ENCODE measurements at places on chromosomes 12 and 14.

DNA sequence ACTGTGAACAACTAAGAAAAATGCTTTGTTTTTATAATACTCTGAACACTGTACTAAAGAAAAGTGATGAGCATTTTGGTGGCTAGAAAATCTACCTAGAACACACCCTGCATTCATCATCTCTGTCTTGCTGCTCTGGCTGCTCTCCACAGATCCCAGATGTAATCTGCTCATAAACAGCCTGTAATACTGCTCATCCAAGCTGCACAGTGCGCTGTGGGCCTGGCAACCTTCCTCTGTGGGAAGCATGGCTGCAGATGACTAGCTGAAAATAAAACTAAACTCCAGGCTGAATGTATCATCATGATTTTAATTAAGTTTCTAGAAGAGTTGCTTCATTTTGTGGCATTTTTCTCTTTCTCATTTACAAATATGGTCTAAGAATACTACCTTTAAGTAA lies 200.7 kb downstream of the SLC2A13 start:
- DNase-seq, result no peak

- DNase-seq, result no peak
These were observed 281.2 kb downstream of the PAWR start for GRCh38 chr12:79409562-79409961.

DNA sequence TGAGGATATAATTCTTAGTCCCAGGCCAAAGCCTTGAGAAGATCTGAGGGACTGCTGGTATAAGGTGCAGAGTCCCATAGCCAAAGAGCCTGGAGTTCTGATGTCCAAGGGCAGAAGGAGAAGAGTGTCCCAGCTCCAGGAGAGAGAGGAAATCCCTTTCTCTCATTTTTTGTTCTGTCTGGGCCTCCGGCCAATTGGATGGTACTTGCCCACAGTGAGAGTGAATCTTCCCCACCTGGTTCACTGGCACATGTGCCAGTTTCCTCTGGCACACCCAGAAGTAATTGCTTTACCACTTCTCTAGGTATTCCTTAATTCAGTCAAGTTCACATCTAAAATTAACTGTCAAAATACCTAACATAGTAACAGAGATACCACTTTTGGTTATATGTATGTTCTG lies 15.3 kb downstream of the ARID4A start:
- no peak for DNase-seq

DNA sequence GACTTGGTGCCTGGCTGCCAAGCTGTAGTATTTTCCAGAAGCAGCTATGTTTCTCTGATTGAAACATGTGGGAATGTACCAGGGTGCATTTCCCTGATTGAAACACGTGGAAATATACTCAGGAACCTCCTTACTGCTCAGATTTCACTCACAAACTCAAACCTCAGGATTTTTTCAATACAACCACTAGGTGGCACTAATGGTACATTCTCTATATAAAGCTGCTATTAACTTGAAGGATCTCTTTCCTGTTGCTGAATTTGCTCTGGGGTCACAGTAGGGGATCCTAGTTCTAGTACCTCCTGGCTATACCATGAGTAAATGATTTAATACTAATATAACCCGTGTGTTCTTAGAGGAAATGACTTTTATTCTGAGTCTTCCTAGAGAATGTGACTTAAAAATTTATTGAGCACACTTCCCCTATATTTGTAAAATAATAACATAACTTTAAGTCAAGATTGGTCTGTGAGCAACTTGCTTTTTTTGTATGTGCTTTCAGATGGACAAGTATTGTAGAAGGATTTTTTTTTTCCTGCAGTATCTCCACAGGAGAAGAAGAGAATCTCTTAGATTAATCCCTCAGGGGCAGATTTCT lies 173.8 kb upstream of the MIS18BP1 start:
- no peak for DNase-seq

- DNase-seq, result no peak
These were observed 53.7 kb downstream of the GCH1 start for GRCh38 chr14:54848910-54849309.

DNA sequence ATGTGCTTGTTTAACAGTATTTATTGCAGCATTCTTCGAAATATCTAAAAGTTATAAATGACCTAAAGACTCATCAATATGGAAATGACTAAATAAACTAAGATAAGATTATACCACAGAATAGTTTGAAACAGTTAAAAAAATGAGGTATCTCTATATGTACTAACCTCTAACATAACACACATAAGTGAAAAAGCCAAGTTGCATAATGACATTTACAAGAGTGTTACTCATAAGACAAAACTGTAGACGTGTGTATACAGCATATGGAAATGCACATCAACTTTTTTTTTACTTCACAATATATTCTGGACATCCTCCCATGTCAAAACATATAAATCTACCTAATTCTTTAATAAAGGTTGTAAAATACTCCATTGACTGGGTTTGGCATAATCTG lies 22.8 kb downstream of the CPM start:
- DNase-seq, result no peak

- DNase-seq, result no peak
These were observed 28.5 kb upstream of the KLHL42 start for GRCh38 chr12:27751386-27752047.

GRCh38 chr14:103544388-103545218 lies 15.6 kb downstream of the TRMT61A start:
- peak; percentile 37 for DNase-seq

- DNase-seq, result no peak
These were observed 24.3 kb downstream of the SPTSSA start for GRCh38 chr14:34437729-34438080.

GRCh38 chr14:67559639-67560038 lies 26.5 kb downstream of the PLEKHH1 start:
- no peak for DNase-seq

DNA sequence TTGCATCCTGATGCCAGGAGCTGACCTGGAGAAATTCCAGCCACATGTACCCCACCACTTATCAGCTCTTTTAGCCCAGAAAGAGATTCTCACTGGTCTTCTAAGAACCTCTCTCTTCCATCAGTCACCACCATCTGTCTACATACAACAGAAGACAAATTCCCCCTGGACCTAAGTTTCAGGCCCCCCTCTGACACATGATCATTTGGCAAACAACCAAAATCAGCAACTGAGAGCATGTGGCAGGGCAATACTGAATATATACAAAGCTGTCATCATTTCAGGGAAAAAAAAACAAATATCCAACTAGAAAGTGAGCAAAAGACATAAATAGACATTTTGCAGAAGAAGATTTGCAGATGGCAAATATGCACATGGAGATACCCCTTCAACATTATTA lies 180.2 kb downstream of the FOXN3 start:
- DNase-seq, result no peak

GRCh38 chr12:58395470-58395869 lies 454.1 kb downstream of the ATP23 start:
- no peak for DNase-seq

- no peak for DNase-seq
These were observed 9.0 kb upstream of the CLEC4D start for GRCh38 chr12:8504351-8504750.

- no peak for DNase-seq
These were observed 1077.6 kb downstream of the GALC start for GRCh38 chr14:86915406-86915805.

DNA sequence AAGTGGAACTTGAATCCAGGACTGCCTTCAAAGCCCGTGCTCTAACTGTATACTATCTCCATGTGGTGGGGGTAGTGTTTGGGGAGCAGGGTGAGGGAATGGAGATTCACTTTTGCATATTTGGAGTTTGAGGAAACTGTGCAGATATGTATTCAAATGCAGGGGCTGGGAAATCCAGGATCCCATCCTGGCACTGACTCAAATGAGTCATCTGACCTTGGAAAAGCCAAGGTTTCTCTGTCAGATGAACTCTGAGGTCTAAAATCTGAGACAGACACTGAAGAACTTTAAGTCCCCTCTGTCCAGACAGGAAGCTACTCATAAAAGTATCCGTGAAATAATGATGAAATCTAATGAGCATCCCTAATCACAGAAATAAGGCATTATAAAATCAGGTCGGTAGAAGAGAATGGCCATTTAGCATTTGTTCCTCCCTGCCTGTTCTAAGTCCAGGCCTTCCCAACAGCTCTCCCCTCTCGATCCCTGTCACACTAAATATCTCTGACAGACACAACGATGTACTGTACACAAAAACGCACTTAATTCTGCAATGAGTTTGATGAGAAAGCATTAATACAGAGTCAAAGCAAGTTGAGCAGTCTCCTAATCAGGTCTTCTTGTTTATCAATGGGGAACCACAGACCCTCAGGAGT lies 14.4 kb downstream of the NIN start:
- no peak for DNase-seq

GRCh38 chr14:71362920-71363584 lies 455.8 kb downstream of the PCNX1 start:
- DNase-seq, result no peak

GRCh38 chr14:102096569-102097188 lies 9.8 kb upstream of the HSP90AA1 start:
- peak; percentile 86 for DNase-seq

- DNase-seq, result no peak
These were observed 45.4 kb upstream of the VPS33A start for GRCh38 chr12:122311696-122312095.

DNA sequence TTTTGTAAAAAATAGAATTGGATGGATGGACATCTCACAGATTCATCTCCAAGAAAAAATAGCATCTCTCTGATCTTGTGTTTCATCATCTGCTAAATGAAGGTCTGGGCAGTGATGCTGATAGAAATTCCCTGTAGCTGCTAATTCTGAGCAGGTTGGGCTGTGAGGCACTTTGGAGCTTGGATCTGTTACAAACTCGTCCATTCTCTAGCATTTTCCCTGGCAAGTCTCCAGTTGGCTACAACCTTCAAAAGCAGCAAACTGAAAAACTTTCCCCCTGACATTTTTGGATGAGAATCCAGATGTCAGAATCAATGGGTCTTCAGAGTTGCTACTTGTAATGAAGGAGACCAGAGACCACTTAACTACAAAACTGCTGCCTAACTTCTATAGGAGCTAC lies 72.7 kb downstream of the TPH2 start:
- no peak for DNase-seq

DNA sequence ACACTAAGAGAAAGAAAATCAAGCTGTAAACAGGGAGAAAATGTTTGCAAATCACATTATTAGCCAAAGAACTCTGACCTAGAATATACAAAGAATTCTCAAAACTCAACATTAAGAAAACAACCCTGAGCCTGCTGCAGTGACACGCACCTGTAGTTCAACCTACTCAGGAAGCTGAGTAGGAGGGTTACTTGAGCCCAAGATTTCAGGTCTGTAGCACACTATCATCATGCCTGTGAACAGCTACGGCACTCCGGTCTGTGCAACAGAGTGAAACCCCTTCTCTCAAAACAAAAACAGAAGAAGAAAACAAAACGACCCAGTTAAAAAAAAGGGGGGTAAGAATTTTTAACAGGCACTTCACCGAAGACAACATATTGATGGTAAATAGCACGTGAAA lies 20.8 kb downstream of the SAV1 start:
- DNase-seq, result no peak

DNA sequence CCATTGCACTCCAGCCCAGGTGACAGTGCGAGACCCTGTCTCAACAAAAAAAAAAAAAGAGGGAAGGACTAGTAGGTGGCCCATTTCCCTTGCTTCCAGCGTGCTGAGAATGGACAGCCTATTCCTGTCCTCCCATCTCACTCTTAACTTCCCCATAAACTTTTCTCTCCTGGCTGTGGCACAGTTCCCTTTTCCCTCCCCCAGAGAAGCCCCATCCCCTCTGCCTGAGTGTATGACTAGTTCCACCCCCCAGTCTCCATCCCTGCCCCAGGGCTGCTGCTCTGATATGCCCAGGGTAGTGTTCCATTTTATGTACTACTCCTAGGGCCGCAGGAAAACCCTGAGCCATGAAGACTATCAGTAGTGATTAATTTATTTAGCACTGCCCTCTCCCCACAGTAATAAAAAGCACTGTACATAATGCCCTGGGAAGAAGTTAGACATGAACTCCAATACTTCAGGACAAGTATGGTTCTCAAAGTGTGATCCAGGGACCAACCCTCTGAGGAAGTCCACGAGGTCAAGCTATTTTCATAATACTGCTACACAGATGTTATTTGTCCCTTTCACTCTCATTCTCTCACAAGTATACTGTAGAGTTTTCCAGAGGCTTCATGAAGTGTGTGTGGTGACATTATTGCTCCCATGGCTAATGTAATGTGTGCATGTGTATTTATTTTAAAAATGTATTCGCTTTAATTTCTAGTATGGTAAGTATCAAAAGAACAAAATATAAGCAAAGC lies 11.5 kb upstream of the CHD4 start:
- DNase-seq, result no peak

- DNase-seq, result no peak
These were observed 5.3 kb upstream of the VSIG10 start for GRCh38 chr12:118109088-118109487.

- DNase-seq, result no peak
These were observed 357 bp downstream of the HOMEZ start for GRCh38 chr14:23285530-23286019.

GRCh38 chr12:179131-179884 lies 34.6 kb downstream of the SLC6A12 start:
- no peak for DNase-seq

GRCh38 chr12:122137681-122138080 lies 36.3 kb downstream of the IL31 start:
- peak; percentile 31 for DNase-seq

All from substantia nigra (tissue), 51 donors.